ENCODE measurements at places on chromosomes 11 and 22.

- DNase-seq: no peak
Measured at GRCh38 chr11:77791301-77791700, 29.2 kb downstream of the RSF1 start.

GRCh38 chr11:61010466-61011228, 39.2 kb downstream of the CD6 start:
- no peak for DNase-seq

DNA sequence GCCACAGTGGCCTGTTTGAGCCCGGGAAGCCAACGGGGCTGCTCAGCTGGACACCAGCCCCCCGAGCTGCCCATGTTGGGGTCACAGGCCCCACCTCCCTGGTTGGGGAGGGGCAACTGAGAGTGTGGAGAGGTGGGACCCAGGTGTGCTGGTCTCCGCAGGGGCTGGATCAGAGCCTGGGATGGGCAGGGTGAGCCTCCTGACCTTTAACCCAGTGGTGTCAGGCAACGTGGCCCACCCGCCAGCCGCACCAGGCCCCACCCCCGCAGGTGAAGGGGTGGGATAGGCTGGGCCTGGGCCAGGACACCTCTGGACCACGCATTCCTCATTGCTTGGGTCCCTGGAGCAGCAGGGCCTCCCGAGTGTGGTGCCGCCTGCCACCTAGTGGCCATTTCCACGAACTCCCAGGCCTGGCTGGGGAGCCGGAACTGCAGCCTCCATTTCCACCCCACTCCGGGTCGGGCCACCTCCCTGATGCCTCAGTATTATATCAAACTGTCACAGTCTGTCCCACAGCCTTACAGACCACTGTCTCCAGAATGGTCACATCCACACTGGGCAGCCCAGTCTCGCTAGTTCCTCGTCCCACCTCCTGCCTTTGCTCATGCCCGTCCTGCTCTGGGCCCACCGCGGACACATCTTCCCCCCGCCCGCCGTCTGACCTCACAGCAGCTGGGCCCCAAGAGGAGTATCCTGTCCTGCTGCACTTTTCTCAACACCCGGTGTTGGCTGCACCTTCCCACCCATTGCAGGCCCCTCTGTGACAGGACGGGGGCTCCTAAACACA, 13.3 kb upstream of the PPP6R3 start:
- peak; percentile 62 for DNase-seq

- DNase-seq: peak; percentile 16
Measured at GRCh38 chr11:27282806-27283205, 80.2 kb downstream of the CCDC34 start.

- DNase-seq: no peak
Measured at GRCh38 chr11:13686776-13687175, 18.3 kb downstream of the FAR1 start.

GRCh38 chr22:21990445-21991303, 8.1 kb upstream of the TOP3B start:
- no peak for DNase-seq

DNA sequence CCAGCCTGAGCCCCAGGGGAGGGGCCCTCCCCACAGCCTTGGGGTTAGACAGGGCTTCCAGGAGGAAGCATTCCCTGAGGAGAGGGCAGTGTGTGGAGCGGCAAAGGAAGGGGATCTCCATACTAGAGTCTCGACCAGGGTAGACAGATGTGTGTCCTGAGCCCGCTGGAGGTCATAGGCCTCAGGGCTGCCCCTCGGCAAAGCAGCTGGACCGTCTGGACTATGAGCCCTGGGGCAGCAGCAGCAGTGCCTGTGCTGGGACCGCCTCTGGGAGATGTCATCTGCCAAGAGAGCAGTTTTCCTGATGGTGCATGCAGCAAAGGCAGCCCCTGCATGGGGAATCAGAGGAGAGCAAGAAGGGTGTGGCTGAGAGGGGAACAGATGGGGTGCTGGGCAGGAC, 20.8 kb upstream of the TCF20 start:
- no peak for DNase-seq

DNA sequence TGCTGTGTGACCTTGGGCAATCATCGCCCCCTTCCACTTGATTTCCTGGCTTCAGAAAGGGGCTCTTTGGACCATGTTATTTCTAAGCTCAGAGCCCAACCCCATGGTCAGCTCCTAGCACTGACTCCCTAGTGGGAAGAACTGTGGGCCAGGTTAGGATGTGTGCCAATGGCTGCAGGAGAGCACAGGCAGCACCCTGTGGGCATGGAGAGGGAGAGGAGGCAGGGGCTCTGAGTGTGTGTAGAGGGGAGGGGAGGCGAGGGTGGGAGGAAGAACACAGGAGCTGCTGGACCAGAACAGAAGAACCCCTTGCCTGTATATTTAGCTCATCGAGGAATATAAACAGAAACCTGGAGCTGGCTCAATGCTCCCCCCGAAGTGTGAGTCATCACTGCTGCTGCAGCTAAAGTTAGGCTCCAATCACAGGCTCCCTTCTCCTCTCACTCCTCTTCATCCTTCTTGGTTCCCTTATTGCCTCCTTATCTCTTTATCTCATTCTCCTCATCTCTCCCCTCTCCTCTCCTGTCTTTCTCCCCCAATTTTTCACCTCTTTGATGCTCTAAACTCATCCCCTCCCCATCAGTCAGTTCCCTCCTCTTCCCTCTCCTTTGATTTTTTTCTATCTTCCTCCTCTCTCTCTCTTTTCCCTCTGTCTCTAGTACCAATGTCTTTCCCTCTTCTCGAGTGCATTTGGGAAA, 14.5 kb upstream of the RPS19BP1 start:
- DNase-seq: peak; percentile 56

GRCh38 chr11:19101796-19102520, 15.0 kb upstream of the ZDHHC13 start:
- DNase-seq: peak; percentile 27

GRCh38 chr11:61675826-61676225, 4.4 kb upstream of the DAGLA start:
- DNase-seq: no peak

GRCh38 chr11:111299101-111300026, 1.0 kb downstream of the POU2AF3 start:
- peak; percentile 46 for DNase-seq

GRCh38 chr11:12942157-12942556, 67.0 kb upstream of the RASSF10 start:
- DNase-seq: no peak

DNA sequence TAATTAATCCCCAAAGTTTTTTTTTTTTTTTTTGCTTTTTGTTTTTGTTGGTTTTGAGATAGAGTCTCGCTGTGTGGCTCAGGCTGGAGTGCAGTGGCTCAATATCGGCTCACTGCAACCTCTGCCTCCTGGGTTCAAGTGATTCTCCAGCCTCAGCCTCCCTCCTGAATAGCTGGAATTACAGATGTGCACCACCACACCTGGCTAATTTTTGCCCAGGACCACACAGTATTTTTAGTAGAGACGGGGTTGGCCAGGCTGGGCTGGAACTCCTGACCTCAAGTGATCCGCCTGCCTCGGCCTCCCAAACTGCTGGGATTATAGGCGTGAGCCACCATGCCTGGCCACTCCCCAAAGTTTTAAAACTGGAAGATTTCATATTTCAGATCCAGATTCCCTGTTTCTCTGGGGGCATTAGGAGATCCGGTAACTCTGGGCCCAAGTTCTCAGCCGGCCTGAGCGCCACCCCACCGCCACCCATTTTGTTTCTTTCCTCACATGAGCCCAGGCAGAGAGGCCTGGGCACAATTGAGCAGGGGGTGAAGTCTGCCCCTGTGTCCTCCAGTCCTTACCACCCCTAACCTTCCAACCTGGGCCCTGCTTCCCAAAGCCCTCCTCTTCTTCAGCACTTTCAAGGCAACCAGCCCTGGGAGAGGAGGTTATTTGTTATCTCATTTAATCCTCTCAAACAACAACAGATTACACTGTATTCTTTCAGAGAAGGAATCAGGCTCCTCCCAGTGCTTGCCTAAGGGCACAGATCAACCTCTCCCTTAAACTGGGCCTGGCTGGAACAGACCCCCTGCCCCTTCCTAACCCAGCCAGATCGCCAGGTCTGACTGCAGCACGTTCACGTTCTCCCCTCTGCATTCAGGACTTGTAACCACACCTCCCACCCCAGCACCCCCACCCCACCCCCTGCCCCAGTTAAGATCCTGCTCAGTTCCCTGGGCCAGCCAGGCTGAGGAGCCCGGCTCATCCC, 1.9 kb upstream of the CSNK1E start:
- DNase-seq: no peak

DNA sequence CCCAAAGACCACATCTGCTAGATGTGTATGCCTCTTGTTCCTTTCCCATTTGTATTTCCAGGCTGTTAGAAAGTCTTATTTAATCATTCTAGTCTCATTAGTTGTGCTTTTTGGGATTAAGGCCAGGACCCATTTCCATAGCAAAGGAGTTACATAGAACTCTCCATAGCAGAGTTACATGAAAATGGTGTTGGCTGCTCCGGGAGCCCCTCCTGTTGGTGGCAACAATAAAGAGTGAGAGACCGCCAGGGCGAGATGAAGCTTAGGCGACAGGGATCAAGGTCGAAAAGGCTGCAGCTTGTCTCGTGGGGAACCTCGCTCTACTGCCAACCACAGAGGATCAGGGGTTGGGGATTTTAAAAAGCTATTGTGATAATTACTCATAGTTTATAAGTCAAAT, 58.3 kb downstream of the GRIK4 start:
- no peak for DNase-seq

- peak; percentile 18 for DNase-seq
Measured at GRCh38 chr11:68469122-68469521, 8.6 kb downstream of the PPP6R3 start.

- DNase-seq: no peak
Measured at GRCh38 chr11:128483211-128483788, 104.1 kb downstream of the ETS1 start.

DNA sequence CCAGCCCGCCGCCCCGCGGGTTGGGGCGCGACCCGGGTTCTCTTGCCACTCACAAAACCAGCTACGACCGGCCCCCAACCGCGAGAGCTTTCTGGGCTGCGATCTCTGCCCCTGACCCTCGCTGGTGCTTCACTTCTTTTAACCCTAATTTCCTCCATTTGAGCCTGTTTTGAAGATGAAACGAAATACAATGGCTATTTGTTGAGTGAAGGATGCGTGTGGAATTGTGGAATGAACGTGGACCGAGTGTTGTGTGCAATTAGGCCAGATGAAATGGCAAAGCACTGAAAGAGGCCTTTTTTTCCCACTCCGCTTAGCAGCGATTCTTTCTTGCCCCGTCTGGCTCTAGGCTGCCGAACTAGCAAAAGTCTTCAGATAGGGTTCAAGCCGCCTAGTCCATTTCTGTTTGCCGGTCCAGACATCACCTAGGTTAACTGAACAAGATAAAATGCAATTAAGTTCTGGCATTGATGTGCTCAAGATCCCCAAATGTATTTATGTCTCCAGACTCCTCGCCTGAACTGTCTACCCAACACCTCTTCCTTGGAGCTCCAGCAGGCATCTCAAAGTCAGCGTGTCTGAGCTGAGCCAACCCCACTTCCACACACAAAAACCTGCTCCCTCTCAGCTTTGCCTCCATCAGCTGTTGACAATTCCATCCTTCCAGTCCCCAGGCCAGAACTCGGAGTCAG, 471 bp upstream of the TMEM184B start:
- peak; percentile 10 for DNase-seq

GRCh38 chr22:45993143-45993692, 16.3 kb upstream of the WNT7B start:
- DNase-seq: no peak

DNA sequence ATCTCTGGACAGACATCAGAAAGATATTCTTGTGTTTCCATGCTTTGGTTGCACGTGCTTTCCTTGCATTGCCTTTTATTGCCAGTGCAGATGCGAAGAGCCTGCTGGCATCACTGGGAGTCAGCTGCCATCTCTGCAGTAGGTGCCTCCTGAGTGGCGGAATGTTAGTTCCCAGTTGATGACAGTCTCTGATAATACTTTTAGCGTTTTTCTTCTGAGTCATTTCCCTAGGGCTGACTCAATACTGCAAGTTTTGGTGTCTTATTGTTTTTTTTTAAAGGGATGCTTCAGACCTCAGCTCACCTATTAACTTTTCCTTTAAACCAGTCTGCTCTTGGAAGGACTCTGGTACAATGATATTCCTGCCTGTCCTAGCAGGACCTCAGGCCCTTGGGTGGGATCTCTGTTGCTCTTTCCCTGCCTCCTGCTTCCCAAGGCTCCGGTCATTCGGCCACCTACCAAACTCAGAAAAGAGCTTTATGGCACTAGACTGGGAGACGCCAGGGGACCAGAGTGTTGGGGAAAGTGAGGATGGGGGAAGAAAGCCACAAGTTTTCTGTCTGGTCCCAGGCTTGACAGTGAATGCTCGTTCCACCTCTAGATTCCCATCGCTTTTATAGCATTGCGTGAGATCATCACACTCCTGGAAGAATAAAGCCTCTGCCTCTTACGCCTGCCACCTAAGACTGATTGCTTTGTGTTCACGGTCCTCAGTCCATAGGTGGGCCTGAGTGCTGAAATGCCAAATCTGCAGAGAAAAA, 308.7 kb downstream of the DDX10 start:
- DNase-seq: peak; percentile 89

GRCh38 chr11:77470504-77470903, 3.4 kb downstream of the PAK1 start:
- no peak for DNase-seq

GRCh38 chr11:18063862-18064434, 17.9 kb upstream of the TPH1 start:
- DNase-seq: no peak

- peak; percentile 37 for DNase-seq
Measured at GRCh38 chr22:49973018-49973961, 12.7 kb downstream of the PIM3 start.

DNA sequence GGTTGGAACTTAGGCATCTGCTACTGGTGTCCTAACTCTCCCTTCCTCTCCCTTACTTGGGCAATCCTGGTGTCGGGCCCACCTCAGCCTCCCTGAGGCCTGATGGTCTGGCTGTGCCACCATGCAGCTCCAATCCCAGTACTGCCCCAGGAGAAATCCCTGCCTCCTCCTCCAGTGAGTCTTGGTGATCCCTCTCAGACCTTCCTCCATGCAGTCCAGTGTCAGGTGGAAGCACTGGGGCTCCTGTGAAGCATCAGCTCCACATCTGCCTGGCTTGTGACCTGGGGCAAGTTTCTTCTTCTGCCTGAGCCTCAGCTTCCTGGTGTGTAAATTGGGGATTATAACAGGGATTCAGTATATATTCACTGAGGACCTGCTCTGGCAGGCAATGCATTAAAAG, 1.8 kb upstream of the PELI3 start:
- no peak for DNase-seq

DNA sequence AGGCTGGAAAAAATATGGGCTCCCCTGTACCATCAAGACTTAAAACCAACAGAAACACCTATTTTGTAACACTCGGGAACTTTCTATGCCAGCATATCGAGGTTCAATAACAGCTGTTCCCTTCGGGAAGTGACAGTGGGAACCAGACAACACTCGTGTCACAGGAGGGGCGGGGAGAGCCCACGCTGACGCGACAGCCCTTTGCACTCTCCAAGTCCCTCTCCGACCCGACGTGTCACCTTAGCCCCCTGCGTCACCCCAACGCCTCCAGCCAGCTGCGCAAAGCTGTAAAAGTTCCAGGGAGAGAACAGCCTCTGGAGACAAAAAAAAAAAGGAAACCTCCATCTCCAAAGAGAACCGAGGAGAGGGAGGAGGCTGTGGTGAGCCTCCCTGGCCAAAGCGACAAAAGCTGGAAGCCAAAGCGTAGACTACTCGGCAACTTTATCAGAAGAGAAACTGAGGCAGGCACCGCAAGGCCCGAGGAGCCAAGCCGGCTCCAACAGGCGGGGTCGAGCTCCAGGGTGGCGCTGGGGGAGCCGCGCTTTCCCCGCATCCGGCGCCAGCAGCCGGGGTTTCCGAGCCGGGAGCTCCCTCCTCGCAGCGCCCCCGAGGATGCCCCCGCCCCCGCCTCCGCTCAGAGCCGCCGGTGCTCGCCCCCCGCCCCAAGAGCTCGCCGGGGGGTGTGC, 751 bp downstream of the ARFGAP3 start:
- peak; percentile 36 for DNase-seq

All from fibroblast of lung (primary cell).